Breast epithelium (tissue), 4 donors: ENCODE measurements at places on chromosomes 5 and 9. TPM values are rescaled to one million over a fixed set of nuclear protein-coding genes. Genes with fewer than 3 reads are reported as not detected.

Gene OR2V1
- total RNA-seq = not detected

Gene BRD9
- total RNA-seq = 33.3 TPM

Gene CXCL14
- total RNA-seq = 45.5 TPM

Gene IL17B
- 5.4 TPM for total RNA-seq

Gene MAMDC2
- total RNA-seq = 18.7 TPM

Gene NDST1
- total RNA-seq = 74.1 TPM

Gene SLC4A9
- total RNA-seq = not detected

Gene ANXA2R
- 4.6 TPM for total RNA-seq

Gene ADGRD2
- total RNA-seq = 2.6 TPM

Gene TMEM232
- total RNA-seq = 6.4 TPM

Gene SLC45A2
- not detected for total RNA-seq

Gene SIT1
- total RNA-seq = 1.3 TPM

Gene PLPP6
- 6.4 TPM for total RNA-seq

Gene OR13J1
- total RNA-seq = not detected

Gene FRRS1L
- total RNA-seq = 2.0 TPM

Gene NMUR2
- total RNA-seq = not detected

Gene NFIL3
- 87.2 TPM for total RNA-seq

Gene BHMT
- not detected for total RNA-seq

Gene FOXD1
- 0.29 TPM for total RNA-seq

Gene PIP5KL1
- 5.2 TPM for total RNA-seq

Gene FOXB2
- total RNA-seq = not detected

Gene PCDHAC2
- total RNA-seq = 2.8 TPM

Gene PTAR1
- total RNA-seq = 82.9 TPM

Gene IFNA21
- not detected for total RNA-seq

Gene S100Z
- total RNA-seq = not detected

Gene UBE2B
- total RNA-seq = 72.2 TPM

Gene ANKS6
- total RNA-seq = 23.3 TPM

Gene PRDM9
- not detected for total RNA-seq

Gene CCL28
- 192 TPM for total RNA-seq

Gene NUDCD2
- 9.8 TPM for total RNA-seq

Gene PAPPA
- 2.6 TPM for total RNA-seq

Gene F12
- 2.6 TPM for total RNA-seq

Gene ZNF483
- 24.9 TPM for total RNA-seq

Gene NUTM2G
- total RNA-seq = not detected

Gene EMB
- total RNA-seq = 32.6 TPM

Gene TAF11L8
- total RNA-seq = not detected

Gene LARP1
- 123 TPM for total RNA-seq

Gene CDKN2A
- 3.5 TPM for total RNA-seq

Gene DIPK1B
- 8.2 TPM for total RNA-seq

Gene ROR2
- total RNA-seq = 2.1 TPM

Gene C9orf50
- total RNA-seq = not detected

Gene LRRC14B
- 0.44 TPM for total RNA-seq

Gene THBS4
- 2.0 TPM for total RNA-seq

Gene GABRA1
- not detected for total RNA-seq

Gene CERT1
- total RNA-seq = 84.0 TPM

Gene SLC36A3
- total RNA-seq = not detected

Gene PCDHA1
- total RNA-seq = not detected

Gene WDR31
- total RNA-seq = 1.9 TPM

Gene SOX30
- not detected for total RNA-seq

Gene SNCB
- not detected for total RNA-seq

Gene ISCA1
- total RNA-seq = 35.7 TPM

Gene SOHLH1
- not detected for total RNA-seq

Gene BAAT
- total RNA-seq = not detected

Gene PCDHB10
- total RNA-seq = 4.6 TPM

Gene SPATA31E1
- total RNA-seq = not detected
